ENCODE measurements at places on chromosomes 7 and 10. TPM values are rescaled to one million over a fixed set of nuclear protein-coding genes. Genes with fewer than 3 reads are reported as not detected.

SEC61A2 gene
- total RNA-seq: 5.1 TPM

SEMA3E gene
- 9.4 TPM for total RNA-seq

CALML5 gene
- not detected for total RNA-seq

ACSM6 gene
- not detected for total RNA-seq

CALHM1 gene
- not detected for total RNA-seq

SH3PXD2A gene
- 1.2 TPM for total RNA-seq

SEMA3C gene
- 150 TPM for total RNA-seq

STYXL1 gene
- total RNA-seq: 156 TPM

PON1 gene
- total RNA-seq: not detected

FANK1 gene
- total RNA-seq: 20.8 TPM

LIMK1 gene
- 44.0 TPM for total RNA-seq

CYP17A1 gene
- total RNA-seq: not detected

STX1A gene
- 3.5 TPM for total RNA-seq

PRKAR2B gene
- total RNA-seq: 9.5 TPM

ABCB4 gene
- total RNA-seq: 0.27 TPM

SUGCT gene
- total RNA-seq: 5.0 TPM

PRSS2 gene
- total RNA-seq: not detected

RBM17 gene
- 18.5 TPM for total RNA-seq

GRID2IP gene
- total RNA-seq: not detected

PTPRN2 gene
- total RNA-seq: 0.97 TPM

OPN1SW gene
- total RNA-seq: not detected

SRRM3 gene
- 3.8 TPM for total RNA-seq

SMKR1 gene
- 0.25 TPM for total RNA-seq

SLC39A12 gene
- not detected for total RNA-seq

Measured in H4 (cell line).